ENCODE measurements at places on chromosomes 2 and 18.

DNA sequence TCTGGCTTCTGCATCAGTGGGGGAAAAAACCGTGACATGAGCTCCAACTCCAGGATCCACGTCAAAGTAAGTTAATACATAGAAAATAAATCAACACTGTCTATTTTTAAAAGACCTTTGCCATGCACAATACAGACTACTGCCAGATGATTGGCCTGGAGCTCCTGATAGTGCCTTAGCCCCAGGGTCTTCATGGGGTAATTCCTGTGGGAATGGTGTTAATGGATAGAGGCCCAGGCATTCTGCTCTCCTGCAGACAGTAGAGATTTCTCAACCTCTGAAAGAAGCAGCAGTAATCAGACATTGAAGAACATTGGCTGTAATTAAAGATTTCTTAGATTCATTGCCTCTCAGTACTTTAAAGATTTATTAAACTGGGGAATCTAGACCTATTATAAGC is 4.3 kb upstream of the PLCL1 start:
- DNase-seq = no peak

- DNase-seq = no peak
These were observed 133.5 kb downstream of the TANC1 start for GRCh38 chr2:159101755-159102489.

DNA sequence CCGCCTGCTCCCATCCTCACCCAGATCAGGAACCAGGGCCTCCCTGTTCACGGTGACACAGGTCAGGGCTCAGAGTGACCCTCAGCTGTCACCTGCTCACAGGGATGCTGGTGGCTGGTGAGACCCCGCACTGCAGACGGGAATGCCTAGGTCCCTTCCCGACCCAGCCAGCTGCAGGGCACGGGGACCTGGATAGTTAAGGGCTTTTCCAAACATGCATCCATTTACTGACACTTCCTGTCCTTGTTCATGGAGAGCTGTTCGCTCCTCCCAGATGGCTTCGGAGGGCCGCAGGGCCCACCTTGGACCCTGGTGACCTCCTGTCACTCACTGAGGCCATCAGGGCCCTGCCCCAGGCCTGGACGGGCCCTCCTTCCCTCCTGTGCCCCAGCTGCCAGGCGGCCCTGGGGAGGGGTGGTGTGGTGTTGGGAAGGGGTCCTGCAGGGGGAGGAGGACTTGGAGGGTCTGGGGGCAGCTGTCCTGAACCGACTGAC is 31.7 kb downstream of the GPC1 start:
- no peak for DNase-seq

GRCh38 chr2:15673919-15674636 is 82.4 kb downstream of the DDX1 start:
- peak; percentile 69 for DNase-seq

- no peak for DNase-seq
These were observed 22.0 kb downstream of the AP1S3 start for GRCh38 chr2:223815186-223815883.

DNA sequence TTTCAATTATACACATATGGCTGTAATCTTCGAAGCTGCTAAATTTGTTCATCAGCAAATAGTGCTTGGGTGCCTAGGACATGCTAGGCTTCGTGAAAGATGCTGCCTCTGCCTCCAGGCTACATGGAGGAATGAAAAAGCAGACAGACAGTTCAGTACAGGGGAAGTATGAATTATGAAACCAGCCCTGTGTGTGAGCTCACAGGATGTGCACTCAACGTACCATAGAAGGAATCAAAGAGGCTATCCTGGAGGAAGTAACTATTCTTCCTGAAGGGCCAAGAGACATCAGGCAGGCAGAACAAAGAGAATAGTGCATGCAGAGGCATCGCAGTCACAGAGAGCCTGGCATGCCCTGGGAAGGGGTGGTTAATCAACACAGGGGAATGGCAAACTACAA is 61.4 kb downstream of the DYM start:
- peak; percentile 35 for DNase-seq

- DNase-seq = no peak
These were observed 132.0 kb downstream of the VWC2L start for GRCh38 chr2:214542866-214543265.

GRCh38 chr2:67041051-67041450 is 356.1 kb upstream of the ETAA1 start:
- no peak for DNase-seq

DNA sequence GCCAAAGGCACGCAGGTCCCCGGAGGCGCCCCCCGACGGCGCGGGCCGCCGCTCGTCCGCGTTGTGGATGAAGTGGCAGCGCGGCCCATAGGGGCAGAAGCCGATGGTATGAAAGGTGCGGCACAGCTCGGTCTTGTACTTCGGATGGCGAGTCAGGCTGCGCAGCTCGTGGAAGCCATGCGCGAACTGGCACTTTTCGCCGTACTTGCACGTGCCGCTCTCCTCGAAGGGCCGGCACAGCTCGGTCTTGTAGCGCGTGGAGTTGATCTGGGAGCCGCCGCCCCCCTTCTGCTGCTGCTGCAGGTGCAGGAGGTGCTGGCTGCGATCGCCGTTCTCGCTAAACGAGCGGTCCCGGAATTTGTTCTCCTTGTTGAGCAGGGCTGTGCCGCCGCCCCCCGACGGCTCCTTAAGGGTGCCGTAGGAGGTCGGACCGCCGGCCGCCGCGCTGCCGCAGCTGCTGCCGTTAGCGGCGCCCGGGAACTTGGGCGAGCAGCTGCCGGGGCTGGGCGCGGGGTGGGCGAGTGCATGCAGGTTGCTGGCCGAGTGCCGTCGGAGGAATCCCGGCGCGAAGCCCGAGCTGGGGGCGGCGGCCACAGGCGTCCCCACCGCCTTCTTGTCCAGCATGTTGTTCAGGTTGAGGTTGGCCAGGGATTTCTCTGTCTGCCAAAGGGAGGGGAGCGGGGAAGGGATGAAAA is 1.2 kb downstream of the ZFP36L2 start:
- peak; percentile 45 for DNase-seq

GRCh38 chr2:68436270-68436669 is 30.8 kb downstream of the FBXO48 start:
- peak; percentile 34 for DNase-seq

GRCh38 chr2:158716121-158716791 is 78.9 kb upstream of the DAPL1 start:
- DNase-seq = peak; percentile 27

DNA sequence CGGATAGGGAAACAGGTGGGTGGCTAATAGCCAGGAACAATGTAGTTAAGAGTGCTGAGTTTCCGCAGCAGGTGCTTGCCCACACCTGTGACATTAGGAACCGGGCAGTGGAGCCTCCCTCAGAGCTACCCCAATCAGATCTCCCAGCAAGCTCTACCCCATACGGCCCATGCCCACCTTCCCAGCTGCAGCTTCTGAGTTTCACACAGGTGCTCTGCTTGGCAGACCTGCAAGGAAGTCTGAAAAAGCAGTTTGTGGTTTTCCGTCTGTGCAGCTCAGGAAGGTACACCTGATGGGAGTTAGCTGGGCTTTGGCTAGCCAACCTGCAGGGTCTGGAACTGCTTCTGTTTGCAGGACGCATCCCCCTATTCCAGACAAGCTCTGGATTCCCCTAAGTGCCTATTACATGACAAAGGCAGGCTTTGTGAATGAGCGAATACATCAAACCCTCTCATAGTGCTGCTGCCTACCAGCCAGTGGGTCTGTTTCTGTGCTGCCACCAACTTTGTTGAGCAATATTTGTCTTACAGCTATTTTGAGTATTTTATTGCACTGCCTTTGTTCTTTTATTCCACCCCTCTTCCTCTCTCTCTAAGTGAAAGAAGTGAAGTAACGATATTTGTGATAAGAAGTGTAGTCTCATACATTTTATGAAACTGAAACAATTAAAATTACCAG is 24.7 kb upstream of the CEP68 start:
- no peak for DNase-seq

GRCh38 chr2:222319586-222320435 is 21.0 kb upstream of the PAX3 start:
- DNase-seq = peak; percentile 73

DNA sequence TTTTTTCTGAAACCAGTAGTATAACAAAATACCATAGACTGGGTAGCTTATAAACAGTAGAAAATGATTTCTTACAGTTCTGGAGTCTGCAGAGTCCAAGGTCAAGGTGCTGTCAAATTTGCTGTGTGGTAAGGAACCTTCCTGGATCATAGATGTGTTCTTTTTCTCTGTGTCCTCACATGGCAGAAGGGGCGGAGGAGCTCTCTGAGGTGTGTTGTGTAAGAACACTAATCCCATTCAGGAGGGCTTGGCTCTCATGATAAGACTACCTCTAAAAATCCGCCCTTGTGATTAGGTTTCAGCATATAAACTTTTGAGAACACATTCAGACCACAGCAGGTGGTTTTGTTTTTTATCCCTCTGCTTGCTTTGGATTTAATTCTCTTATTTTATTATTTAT is 25.7 kb downstream of the ANKRD62 start:
- DNase-seq = no peak

GRCh38 chr2:201150454-201151020 is 32.4 kb upstream of the CASP10 start:
- no peak for DNase-seq

GRCh38 chr2:239329972-239330572 is 70.7 kb downstream of the HDAC4 start:
- DNase-seq = no peak

DNA sequence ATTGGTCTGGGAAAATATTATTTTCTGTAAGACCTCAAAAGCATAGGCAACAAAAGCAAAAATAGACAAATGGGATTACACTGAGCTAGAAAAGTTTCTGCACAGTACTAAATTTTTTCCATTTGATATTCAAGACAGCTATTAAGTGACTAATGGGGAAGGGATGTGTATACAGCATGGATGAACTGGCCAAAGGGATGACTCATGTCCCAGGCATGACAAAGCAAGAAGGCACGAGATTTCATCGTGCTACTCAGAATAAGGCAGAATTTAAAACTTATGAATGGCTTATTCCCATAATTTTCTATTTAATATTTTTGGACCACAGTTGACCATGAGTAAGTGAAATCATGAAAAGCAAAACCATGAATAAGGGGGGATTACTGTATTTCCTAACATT is 1250.1 kb upstream of the GYPC start:
- peak; percentile 94 for DNase-seq

GRCh38 chr2:62431512-62431911 is 74.5 kb downstream of the TMEM17 start:
- no peak for DNase-seq

DNA sequence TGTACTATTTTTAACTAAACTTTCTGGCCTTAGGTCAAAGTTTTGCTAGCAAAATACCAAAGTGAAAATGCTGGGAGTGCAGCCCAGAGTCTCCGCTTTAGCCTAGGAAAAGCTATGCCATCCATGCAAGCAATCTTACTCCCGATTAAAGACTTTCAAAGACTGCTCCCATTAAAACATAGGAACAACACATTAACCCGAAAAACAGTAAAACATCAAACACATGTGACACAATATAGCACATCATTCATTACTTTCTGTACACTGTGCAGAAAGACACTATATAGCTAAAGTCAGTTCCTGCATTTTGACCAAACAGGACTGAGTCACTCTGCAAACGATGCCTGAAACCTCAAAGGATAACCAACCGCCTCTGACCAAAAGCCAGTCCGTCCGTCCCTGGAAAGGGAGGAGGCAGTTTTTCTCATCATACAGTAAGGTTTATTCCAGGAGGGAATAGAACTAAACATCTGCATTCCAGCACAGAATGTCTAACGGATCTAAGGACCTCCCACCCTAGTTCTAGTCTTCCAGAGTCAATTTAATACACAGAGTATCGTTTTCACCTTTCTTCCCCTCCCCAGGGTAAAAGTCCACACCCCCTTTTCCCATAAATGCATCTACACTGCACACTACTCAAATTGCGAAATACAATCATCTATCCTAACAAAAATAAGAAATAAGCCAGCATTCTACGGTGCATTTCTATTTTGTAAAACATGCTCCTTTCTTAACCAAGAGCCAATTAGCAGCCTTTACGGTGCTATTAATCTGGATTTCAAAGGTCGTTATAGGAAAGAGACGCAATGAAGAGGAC is 1.7 kb downstream of the ROCK2 start:
- peak; percentile 74 for DNase-seq

DNA sequence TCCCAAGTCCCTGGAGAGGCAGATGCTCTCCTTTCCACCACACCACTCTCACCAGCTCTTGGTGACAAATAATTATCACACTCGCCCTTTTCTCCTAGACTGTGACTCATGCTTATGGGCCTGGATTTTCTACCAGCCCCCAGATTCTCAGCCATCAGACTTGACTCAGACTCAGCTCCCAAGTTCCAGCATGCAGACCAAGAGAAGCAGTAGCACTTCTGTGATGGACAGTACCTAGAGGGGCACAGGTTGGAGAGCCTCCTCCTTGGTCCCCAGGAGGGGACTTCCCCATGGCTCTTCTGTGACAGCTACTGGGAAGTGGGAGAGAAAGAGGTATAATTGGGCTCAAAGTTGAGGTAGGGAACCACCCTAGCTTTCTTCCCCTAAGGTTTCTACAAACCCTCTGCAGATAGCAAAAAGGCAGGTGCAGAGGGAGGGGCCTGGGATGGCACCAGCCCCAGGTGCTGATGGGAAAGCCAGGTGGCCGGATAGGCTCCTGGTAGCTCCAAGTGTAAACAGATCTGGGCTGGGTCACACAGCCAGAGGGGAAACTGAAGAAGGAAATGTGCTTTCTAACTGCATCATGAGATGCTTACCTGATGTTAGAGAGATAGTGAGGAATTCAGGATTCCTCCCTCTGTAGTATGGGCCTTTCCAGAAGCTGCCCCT is 4.1 kb downstream of the TCF23 start:
- DNase-seq = no peak

- no peak for DNase-seq
These were observed 41.6 kb downstream of the EEF1B2 start for GRCh38 chr2:206201075-206201848.

DNA sequence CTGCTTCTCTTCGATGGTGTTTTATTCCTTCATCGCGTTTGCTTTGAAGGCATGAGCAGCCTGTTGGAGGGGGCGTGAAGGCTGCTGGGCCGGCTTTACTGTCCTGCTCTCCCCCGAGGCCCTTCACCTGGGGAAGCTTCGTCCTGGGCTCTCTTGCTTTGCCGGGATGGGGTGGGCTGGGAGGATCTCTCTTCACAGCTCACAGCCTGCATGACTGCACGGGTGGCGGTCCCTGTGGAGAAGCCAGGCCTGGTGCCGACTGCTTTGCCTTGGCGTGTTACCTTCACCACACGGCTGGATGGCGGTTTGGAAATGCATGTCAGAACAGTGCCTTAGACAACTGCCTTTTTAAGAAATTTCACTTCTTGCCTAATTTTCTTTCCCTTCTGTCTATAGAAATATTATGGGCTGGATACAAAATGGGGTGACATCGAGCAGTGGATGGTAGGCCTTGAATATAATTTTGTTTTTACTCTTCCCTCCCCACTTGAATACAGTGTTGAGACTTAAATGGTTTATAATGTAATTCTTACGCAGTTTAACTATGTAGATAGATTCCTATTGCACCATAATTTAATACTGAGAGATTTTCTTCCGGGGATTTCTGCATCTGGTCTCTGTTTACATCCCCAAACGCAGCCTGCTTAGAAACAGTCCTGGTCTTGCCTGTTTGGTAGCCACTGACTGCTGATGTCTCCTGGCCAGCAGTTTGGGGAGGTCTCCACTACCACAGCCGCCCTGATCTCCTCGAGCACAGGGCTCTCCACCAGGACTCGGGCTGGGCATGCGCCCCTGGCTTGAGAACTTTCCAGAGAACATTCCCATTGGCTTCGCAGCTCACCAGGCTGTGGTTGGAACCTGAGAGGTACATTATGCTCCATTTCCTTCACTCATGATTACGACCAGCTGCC is 81.0 kb upstream of the RBM44 start:
- no peak for DNase-seq
